ENCODE measurements at places on chromosomes 11 and 22.

DNA sequence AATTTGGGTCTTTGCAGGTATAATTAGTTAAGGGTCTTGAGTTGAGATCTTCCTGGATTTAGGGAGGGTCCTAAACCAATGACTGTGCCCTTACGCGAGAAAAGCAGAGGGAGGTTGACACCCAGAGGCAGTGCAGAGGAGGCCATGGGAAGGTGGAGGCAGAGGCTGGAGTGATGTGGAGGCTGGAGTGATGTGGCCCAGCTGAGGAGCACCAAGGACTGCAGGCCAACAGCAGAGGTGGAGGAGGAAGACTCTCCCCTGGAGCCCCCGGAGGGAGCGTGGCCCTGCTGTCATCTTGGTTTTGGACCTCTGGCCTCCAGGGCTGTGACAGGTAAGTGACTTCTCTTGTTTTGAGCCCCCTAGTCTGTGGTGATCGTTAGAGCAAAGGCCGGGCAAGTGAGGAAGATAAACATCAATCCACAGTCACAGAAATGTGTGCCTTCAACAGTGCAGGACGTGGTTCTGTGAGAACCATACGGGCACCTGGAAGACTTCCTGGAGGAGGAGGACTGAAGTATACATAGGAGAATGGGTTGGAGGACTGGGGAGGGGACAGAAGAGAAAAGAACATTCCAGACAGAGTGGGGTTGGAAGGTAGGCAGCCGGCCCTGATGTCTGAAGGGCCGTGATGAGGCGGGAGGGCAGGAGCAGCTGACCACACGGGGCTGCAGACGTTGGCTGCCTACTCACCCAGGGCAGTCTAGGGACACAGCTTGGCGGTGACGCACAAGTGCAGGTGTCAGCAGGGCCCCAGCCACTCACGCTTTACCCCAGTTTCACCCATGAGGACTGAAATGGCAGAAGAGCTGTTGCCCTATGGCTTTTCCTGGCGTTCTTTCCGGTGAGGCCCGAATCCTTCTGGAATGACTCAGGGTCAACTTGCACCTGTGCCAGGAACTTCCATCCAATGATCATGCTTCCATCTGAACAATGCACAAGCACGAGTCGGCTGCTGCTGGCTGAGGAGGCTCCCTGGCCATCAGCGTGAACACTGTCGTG is 270.2 kb downstream of the CTTN start:
- no peak for DNase-seq

DNA sequence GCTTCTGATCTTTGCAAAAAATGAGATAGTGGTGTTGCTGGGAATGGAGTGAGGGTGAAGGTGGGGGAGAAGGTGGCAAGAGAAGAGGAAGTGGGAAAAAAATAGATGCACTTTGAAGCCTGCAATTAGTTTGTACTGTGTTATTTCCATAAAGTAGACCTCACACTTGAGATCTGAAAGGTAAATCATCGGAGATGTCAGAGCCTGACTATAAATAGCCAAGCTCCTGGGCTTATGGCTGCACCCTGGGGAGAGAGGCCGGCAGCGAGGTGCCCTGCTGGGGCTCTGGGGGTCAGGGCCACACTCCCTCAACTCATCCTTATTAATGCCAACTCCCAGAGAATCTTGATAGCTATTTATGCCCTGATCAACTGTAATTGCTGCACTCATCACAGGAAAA is 134.4 kb downstream of the NXPE2 start:
- no peak for DNase-seq

- DNase-seq = no peak
These were observed 298.7 kb upstream of the NCAM1 start for GRCh38 chr11:112662554-112662953.

- DNase-seq = no peak
These were observed 37.0 kb upstream of the GNAZ start for GRCh38 chr22:23033116-23033905.

DNA sequence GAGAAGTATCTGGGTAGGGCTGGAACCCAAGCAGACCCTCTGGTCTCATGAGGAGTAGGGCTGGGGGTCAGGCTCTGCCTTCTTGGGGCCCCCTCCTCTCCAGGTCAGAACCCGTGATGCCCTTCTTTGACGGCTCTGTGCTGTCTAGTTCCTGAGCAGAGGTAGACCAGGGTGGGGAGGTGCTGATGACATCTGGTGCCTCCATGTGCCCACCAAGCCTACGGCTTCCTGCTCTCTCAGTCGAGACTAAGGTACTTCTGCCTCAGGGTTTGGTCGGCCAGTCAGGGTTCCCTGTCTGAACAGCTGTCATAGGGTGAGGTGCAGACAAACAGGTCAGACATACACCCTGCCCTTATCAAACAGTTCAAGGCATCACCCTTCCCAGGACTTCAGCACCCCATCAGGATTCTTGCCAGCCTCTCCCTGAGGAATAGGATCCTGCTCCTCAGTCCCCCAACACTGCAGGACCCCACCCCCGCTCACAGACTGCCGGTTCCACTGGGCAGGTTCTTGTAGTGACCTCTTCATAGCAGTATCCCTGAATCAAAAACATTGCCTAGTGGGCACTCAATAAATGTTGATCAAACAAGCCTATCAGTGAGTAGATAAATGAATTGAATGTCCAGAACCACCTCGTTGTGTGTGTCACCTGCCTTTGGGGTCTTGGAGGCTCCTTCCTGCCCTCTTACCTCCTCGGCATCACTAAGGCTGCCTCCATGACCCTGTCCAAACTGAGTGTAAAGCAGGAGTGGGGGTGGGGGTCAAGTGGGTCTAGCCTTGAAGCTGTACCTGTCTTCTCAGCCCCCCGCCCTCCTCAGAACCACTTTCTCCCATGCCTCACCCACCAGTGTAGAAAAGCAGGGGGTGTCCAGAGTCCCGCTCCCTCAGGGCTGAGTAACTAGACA is 158.2 kb downstream of the BUD13 start:
- no peak for DNase-seq

- no peak for DNase-seq
These were observed 12.7 kb downstream of the DUSP8 start for GRCh38 chr11:1559111-1559951.

DNA sequence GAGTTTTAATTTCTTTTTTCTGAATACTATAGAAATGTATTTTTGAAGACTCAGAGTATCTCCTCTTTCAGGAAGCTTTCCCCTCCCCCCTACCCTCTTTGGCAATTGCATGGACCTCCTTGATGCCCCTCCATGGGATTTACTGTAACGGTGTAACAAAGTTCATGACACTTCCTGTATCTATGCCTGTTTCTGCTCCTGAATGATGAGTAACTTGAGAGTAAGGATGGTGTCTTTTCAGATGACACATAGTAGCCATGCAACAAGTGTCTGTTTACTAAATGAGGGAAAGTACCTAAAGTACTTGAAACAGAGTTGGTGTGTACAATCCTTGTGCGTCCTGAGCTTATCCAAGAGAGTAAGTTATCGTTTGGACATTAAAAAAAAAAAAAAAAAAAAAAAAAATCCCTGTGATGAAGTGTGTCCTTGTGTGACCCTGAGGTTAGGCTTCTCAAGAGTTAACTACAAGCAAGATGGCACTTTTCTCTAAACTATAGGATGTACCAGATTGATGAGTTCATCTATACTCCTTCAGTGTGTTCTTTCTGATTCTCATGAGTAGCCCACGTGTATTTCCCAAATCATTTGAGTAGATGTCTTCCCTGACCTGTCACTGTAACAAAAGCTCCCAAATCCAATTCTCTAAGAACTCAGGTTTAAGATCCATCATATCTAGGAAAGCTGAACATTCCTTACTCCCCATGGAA is 7.4 kb downstream of the ETS1 start:
- DNase-seq = no peak

- DNase-seq = no peak
These were observed 219.9 kb upstream of the UBASH3B start for GRCh38 chr11:122435540-122436187.

DNA sequence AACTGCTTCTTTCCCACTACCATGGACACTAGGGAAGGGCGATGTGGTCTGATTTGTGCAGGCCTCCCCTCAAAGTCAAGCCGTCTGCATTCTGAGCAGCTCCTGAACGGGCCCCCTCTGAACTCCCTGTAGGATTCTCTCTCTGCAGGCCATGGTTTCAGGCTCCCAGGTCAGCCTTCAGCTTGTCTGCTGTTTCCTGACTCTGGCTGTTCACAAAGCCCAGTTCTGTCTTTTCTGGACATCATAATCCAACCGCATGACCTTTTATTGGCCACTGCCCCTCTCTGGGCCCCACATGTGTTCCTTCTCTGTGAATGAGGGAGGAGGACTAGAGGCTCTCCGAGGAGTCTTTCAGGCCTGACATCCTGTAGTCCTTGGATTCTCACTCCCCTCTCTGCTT is 161.0 kb downstream of the FEZ1 start:
- no peak for DNase-seq

GRCh38 chr22:24526191-24526590 is 28.7 kb downstream of the GUCD1 start:
- no peak for DNase-seq

GRCh38 chr22:38882972-38883622 is 11.1 kb upstream of the CBX6 start:
- no peak for DNase-seq

DNA sequence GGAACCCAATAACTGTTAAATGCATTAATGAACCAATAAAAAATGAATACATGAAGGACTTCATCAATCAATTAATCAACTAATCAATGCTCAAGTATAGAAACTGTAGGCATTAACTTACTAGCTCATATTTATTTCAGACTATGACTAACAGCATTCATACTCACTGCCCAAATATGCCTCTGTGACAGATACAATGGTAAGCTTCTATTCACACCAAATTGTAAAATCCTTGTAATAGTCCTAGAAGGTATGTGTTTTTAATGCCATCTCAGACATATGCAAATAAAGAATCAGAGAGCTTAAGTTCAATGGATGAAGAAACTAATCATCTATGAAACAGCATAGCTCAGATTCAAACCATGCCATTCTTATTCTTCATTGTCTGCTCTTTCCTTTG is 1253.6 kb upstream of the TENM4 start:
- DNase-seq = no peak

DNA sequence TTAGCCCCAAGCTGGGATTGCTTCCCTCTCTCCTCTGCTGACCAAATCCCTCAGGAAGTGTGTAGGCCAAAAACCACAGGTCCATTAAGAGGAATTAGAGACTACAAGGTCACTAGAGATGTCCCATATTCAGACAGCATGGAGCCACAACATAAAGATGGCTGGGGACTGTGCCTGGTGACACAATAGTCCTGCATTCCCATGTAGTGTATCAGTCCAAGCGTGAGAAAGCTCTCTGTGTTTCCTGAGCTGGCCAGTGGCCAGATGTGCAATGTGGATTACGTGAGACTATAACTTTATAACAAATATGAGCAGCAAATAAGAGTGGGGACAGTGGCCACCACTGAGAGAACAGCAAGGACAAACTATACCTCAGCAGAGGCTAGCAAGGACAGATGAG is 7.6 kb upstream of the MS4A10 start:
- peak; percentile 39 for DNase-seq

GRCh38 chr11:61098778-61099177 is 3.5 kb upstream of the CD5 start:
- DNase-seq = no peak

DNA sequence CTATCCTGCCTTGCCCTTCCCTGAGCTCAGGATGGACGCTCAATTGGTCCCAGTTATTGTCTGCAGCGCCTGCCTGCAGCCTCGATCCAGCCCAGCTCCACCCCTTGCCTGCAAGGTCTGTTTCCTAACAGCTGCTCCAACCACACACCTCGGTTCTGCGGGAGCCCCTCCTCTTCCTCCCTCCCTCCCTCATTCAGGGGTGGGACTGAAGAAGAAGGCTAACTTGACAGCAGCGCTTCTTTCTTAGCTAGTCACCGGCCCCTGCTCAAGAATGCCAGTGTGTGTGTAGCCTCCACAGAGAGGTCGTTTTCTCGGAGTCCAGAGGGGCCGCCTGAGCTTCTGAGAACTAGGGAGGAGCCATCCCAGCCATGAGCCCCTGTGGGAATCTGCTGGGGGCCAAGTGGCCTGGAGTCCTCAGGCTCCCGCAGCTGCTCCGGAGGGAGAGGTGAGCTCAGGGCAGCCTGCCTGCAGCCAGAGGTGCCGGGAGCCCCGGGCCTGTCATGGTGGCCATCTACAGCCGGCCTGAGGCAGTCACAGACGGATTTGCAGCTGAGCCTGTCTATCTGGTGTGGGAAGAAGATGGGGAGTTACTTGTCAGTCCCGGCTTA is 36.1 kb downstream of the LIMK2 start:
- DNase-seq = peak; percentile 72

- no peak for DNase-seq
These were observed 31.2 kb upstream of the SORL1-AS1 start for GRCh38 chr11:121483805-121484480.

- no peak for DNase-seq
These were observed 10.3 kb downstream of the TNNT3 start for GRCh38 chr11:1929621-1930461.

GRCh38 chr11:119691020-119691666 is 37.9 kb downstream of the NECTIN1 start:
- no peak for DNase-seq

GRCh38 chr11:119615003-119615881 is 113.8 kb downstream of the NECTIN1 start:
- peak; percentile 20 for DNase-seq

All from fibroblast of skin of left quadriceps (primary cell).